Activated CD4-positive, alpha-beta T cell treated with anti-CD3 and anti-CD28 coated beads, Interleukin-2, Interleukin-4, amounts not matched to agents 100 ng/mL and 50 ng/mL, durations not matched to agents 16 hours and 8 hours (primary cell): ENCODE measurements at places on chromosomes 4 and X.
A peak's percentile ranks its signal among the peaks of the same experiment; 100 is the strongest.

DNA sequence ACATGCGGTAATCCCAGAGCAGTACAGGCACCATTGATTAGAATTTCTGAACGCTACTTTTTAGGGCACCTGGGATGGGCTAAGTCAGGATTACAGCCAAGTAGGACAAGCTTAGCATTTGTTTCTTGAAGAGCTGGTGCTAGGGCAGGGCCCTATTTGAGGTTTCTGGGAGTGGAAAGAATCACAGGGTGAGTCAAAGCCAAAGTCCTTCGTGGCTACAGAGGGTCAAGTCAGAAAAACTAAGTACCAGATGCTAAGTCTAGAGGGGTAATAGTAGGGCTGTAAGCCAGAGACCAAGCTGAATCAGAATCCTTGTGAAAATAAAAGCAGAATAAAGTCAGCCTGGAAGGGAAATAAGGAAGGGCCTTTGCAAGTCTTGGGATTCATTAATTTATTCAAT is 448.6 kb downstream of the ZIC3 start:
- no peak for DNase-seq

GRCh38 chrX:109839694-109840567 is 106.9 kb upstream of the ACSL4 start:
- DNase-seq, result no peak

DNA sequence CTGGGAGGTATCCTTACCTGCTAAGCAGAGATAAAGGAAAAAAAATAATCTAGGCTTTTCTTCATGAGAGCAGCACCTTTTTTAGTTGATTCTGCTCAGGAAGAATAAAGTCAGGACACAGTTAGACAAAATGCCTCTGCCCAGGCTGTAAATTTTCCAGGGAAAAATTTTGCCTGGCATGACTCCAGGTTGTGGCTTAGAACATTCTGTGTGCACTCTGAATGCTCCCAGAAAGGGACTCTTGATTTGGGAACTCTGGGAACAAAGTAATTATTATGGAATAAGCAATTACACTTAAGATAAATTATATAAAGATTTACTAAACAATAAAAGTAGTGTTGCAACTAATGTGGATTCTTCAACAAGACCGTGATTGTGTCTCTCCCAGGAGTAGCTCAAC is 826.2 kb upstream of the TENM3 start:
- no peak for DNase-seq

DNA sequence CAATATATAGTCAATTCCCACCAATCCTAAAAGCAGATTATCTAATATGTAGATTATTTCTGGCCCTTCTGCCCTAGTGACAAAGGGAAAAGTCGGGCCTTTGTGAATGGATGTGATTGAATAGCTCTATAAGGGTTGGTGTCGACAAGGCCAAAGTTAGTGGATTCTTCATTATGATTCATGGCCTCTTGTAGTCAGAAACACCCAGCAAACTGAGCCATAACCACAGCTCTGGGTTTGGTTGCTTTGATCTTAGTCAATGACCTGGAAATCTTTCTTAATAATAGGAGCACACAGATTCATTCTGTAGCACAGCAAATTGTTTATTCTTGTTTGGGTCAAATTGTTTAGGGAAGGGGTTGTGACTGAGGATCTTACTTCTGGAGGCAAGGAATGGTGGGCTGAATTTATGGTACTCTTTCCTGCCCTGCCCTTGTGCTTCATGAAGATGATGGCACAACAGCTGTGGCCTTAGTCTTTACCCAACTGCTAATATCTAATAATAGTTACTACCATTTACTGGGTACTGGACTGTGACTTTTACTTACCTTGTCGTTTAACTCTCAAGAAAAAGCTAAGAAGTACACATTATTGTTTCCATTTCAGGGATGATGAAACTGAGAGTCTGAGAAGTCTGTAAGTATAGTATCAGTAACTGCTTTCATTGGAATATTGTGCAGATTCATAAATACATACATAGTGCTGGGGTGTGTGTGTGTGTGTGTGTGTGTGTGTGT is 74.0 kb downstream of the AFF2 start:
- no peak for DNase-seq

- DNase-seq, result no peak
Measured at GRCh38 chr4:124060261-124060918, 652.1 kb downstream of the ANKRD50 start.

- peak; percentile 28 for DNase-seq
Measured at GRCh38 chrX:80876877-80877276, 67.2 kb upstream of the BRWD3 start.

DNA sequence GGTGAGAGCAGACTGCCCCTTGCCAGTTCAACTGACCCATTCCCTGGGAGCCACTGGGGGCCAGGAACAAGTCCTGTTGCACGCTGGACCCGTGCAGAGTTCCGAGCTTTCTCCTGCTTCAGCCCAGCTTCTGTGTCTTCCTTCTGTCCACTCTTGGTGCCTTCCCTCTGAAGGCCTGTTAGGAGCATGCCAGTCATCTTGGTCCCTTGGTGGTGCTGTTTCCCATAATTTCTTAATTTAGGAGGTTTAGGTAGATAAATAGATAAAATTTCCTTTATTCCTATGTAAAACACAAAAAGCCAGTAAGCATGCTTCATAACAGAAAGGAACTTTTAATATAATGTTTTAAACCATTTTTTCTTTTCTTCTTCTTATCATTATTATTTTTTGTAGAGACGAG is 672.7 kb downstream of the CCSER1 start:
- DNase-seq, result no peak

GRCh38 chr4:81546777-81547176 is 75.1 kb upstream of the RASGEF1B start:
- DNase-seq, result no peak
